Mucosa of gallbladder (tissue), 1 donor: ENCODE measurements at places on chromosomes 4 and X. TPM values are rescaled to one million over a fixed set of nuclear protein-coding genes. Genes with fewer than 3 reads are reported as not detected.

- DNase-seq, result no peak
These were observed 224.0 kb downstream of the APBB2 start for GRCh38 chr4:40990236-40990898.

- DNase-seq, result peak; percentile 93
These were observed 206.5 kb upstream of the STK26 start for GRCh38 chrX:131816551-131817136.

- DNase-seq, result no peak
These were observed 324.2 kb downstream of the MAPK10 start for GRCh38 chr4:86035688-86036087.

The UGT2B10 gene
- total RNA-seq, result 10.2 TPM

- no peak for DNase-seq
These were observed 39.9 kb upstream of the SPIN2A start for GRCh38 chrX:57177070-57177469.

GRCh38 chr4:60134099-60134498 is 1066.0 kb upstream of the ADGRL3 start:
- no peak for DNase-seq

The CSN1S1 gene
- total RNA-seq, result not detected

GRCh38 chrX:130186651-130187050 is 14.9 kb downstream of the RAB33A start:
- no peak for DNase-seq

DNA sequence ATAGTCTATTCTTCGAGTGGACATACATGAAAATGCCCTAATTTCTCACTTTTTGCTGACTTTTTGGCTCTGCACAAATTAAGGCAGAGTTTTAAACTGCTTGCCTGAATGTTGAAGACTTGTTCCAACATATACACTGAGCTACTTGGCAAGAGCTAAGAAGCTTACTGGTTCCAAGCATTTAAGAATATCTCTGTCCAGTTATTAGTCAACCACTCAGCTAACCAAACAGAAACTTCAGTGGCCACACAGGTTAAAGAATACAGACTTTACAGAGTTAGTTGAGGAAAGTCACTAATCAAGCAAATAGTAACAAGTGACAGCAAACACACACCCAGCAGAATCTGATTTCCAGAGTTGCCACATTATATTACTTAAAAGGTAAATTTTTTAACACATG is 35.5 kb downstream of the AMER1 start:
- no peak for DNase-seq

The C4orf50 gene
- 0.06 TPM for total RNA-seq

The DCTD gene
- 141 TPM for total RNA-seq

DNA sequence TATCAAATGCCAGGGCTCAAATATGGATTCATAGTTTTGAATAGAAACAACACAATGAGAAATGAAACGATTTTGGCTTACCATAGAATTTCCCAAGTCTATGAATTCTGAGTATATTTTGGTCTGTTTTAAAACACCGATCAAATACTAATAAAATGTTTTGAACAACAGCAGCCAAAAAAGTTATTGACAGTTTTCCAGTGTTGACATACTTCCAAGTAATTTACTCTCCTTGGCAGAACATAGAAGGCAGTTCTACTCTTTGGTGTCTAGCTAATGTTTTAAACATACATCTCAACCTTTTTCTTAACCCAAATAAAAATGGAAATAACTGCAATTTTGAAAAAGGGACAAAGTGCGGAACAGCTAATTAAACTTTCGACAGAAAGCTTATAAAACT is 1419.8 kb downstream of the ADGRL3 start:
- no peak for DNase-seq

The BTK gene
- total RNA-seq, result 8.2 TPM

DNA sequence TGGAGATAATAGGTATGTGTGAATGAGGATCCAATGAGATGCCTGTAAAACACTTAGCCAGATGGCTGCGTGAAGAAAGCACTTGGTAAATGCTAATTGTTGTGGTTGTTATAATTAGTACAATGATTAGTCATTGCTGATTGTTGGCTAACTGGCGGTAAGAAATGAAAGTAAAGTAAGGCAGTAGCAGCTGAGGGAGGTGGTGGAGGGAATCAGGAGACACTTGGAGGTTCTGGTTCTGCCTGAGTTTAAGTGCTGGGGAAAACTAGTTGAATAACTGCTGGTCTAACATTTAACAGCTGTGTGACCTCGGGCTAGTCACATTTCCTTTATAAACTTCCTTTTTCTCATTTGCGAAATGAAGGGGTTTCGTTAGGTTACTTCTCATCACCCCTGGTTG is 30.9 kb downstream of the CD38 start:
- no peak for DNase-seq

DNA sequence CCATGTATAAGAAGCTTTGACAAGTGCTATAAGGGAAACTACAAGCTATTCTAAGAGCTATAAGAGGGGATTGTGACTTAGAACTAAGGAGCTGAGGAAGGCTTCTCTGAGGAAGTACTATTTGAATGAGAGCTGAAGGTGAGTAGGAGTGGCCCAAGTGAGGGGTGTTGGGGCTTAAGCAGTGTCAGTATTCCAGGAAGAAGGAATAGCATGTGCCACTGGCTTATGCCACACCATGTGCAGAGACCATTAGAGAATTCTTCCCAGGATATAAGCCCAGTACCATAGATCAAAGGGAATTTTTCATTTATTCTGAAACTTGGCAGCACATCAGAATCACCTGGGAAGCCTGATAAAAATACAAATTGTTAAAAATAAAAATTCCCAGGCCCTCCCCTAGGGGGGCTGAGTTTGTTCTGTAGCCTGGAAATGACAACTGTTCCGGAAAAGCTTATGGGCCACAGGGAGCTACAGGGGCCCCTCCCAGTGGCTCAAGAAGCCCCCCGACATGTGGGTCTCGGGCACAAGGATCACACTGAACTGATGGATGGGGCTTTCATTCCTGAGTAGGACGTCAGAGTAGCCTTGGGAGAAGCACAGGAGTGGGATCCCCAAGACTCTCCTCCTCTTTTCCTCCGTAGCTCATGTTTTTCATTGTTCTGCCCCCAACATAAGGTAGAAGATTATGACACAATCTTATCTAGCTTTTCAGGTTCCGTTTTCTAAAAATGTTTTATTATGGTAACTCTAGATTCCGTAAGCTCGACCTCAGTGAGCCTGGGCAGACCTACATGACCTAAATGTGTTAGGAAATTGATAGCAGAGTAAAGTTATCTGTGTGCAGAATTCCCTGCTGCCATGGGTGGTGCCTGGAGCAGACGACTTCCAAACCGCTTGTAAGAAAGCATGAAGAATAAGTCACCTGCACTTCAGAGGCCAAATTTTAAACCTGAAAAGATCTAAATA is 119.3 kb downstream of the AFF1 start:
- DNase-seq, result no peak

GRCh38 chrX:133892337-133892736 is 93.1 kb downstream of the GPC3 start:
- DNase-seq, result no peak

DNA sequence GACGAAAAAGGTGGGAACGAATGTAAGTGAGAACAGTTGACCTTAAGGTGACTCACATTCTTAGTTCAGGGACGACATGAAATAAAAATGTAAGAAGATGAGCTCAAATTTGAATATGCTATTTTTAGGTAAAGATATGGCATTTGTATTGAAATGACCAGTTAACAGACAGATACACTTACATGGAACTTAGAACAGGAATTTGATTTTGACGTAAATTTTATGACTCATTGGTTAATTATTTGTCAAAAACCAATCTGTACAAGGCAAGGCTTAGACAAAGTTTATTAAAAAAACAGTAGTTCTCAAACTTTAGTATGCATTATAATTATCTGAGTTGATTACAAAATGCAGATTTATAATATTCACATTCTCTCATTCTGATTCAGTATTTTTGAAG is 469.4 kb downstream of the CFAP47 start:
- no peak for DNase-seq

- no peak for DNase-seq
These were observed 200.0 kb downstream of the CFAP299 start for GRCh38 chr4:80535551-80535950.

DNA sequence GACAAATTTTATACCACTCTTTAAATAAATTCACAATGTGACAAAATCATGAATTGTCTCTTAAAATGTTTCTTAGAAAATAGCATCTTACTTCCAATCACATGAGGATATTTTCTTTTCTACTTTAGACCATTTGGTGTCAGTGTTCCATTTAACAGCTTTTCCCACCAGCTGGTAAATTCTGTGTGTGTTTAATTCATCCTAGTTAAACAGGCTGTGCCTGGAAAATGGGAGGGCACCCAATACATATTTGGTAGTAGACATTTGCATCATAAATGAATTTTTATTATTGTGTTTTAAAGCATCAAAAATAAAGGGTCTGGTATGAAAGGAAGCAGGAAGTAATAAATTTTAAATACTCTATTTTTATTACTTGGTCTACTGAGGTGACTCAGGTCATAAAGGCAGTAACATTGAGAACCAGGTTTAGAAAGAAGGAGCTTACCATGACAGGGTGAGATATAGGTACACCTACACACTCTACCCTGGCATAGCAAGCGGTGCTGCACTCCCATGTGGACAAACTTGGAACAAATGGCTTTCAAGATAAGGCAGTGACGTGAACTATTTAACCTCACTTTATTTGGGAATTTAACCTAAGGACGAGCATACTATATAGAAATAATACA is 344.5 kb downstream of the BMPR1B start:
- no peak for DNase-seq

The PDE6B gene
- 8.6 TPM for total RNA-seq

DNA sequence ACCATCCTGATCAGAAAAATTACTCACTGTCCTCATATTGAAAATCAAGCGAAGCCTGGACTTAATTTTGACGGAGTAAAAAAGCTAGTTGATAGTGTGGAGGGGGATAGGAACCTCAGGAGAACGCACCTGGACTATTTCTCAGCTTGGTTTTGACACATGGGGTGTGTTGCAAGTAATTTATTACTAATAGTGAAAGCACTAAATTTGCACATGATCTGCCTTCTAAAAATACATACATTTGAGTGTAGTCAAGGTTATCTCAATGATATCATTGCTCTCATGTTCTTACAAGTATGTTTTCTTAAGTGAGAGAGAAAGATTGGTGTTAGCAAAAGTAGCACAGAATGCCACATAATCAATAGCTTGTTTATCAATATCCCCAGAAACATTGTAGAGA is 29.5 kb downstream of the LRIT3 start:
- no peak for DNase-seq

- DNase-seq, result no peak
These were observed 172.4 kb upstream of the SCML1 start for GRCh38 chrX:17564689-17565409.
